Renal cortical epithelial cell (primary cell): ENCODE measurements at places on chromosomes 2 and 18. TPM values are rescaled to one million over a fixed set of nuclear protein-coding genes. Genes with fewer than 3 reads are reported as not detected.

- no peak for DNase-seq
Observed at GRCh38 chr2:133092571-133092970, 422.6 kb upstream of the LYPD1 start.

GRCh38 chr18:62131301-62131909 lies 55.5 kb downstream of the PIGN start:
- DNase-seq = peak; percentile 59

- DNase-seq = peak; percentile 83
Observed at GRCh38 chr18:76951456-76952247, 129.3 kb downstream of the ZNF236 start.

DNA sequence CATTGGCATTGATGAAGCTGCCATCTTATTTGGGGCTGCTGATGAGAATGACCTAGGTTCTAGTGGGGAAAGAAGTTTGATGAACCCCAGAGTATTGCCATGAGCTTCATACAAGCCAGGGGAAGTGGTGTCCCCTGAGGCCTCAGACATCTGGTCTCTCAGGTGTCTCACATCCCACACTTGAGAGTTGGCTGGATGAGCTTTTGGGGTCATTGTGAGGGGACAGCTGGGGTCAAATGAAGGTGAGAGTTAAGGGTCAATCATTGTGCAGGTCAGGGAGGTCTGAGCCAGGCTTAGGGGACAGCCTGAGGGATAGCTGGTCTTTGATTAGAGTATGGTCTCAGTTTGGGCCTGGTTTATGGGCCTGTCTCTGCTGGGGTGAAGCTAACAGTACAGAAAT lies 336.5 kb downstream of the CYP26B1 start:
- no peak for DNase-seq

DNA sequence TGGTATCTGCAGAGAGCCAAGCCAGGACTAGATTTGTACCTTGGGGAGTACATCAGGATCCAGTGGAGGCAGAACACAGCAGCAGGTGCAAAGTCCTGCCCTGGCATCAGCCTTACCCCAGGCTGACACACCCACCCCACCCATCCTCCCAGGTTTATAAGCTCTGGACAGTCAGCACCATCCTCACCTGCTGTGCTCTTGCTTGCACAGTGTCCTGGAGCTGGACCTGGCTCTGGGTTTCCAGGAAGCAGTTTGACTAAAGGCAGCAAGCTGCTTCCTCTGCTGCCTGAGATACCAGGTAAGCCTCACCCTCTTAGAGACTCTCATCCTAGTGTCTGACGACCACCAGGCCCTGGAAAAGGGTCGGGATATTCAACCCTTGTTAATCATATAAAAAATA lies at the start of gene SULT1C3:
Gene SULT1C3 (plus strand): TSS at position 183 of the 400 bp plus-strand sequence. CDS start 7,227 bp downstream, outside the sequence.
- DNase-seq = no peak

The GLS gene
- total RNA-seq = 1,218 and 1,910 TPM in 2 replicates

The RPRM gene
- total RNA-seq = 0.30 TPM in 1 of 2 replicates, not detected in the other

The PLB1 gene
- 1.2 and 2.1 TPM in 2 replicates for total RNA-seq

The VWA3B gene
- total RNA-seq = not detected in 2 replicates
